ENCODE measurements at places on chromosomes 5 and 9.

DNA sequence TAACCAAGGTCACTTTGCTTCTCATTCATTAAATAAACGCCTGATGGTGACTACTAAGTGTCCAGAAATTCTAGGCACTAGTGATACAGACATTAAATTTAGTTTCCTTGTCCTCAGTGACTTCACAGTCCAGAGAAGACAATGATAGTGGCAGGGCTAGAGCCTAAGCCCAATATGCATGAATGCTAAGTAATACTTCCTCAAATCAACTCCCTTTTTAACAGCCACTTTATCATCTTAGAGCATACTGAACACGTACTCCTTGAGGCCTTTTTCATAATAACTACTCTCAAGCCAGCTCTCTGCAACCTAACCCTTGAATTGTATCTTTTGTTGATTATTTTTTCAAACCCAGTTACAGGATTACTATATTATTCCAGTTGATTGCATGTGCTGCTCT is 74.1 kb downstream of the STX17 start:
- no peak overlapping the region for H3K27ac ChIP-seq
- H3K36me3 ChIP-seq, result peaks cover 9% of the 10 kb centered on the region
- H3K4me1 ChIP-seq, result peaks cover 5% of the 10 kb centered on the region
- DNase-seq, result no peak

DNA sequence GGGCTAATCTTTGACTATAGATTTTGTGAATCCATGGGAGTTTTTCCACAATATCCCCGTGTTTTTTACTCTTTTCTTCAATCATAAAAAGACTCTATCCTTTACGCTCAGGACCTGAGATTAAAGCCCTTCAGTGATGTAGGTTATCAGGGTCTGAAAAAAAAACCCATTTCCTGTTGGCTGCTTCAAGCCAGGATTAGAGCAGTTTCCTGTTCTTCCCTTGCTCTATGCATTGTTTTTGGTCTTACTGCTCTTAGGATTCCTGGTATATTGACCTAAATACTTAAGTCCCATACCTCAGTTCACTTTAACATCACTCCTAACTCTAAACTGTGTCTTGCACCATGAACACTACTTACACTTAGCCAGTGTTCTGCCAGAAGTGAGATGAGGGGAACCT is 319.3 kb upstream of the CHD1 start:
- peaks cover 10% of the 10 kb centered on the region for H3K4me1 ChIP-seq
- no peaks in the 10 kb centered on the region for H3K27me3 ChIP-seq
- no peak for DNase-seq
- H3K4me3 ChIP-seq, result no peak overlapping the region
- H3K27ac ChIP-seq, result peak overlapping the region; percentile 73

DNA sequence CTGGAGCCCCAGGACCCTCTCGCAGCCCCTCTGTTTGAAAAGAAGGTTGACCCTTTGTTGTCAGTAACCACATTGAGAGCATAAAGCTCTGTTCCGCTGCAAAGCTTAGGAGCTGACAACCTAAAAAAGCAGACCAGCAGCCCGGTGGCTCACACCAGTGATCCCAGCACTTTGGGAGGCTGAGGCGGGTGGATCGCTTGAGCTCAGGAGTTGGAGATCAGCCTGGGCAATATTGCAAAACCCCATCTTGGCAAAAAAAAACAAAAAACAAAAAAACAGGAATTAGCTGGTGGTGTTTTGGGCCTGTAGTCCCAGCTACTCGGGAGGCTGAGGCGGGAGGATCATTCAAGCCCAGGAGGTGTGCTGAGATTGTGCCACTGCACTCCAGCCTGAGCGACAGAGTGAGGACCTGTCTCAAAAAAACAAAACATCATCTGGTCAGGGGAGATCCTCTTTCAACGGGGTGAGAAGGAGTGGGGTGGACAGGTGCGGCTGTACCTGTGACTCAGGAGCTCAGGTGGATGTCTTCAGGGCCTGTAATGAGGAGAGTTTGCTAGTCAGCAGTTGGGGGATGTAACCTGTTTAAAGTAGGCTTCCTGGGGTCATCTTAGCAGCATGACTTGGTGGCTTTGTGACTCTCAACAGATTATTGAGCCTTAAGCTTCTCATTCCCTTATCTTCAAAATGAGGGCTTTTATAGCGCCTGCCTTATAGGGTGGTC is 694 bp upstream of the REEP2 start:
- H3K4me1 ChIP-seq, result peaks cover 40% of the 10 kb centered on the region
- DNase-seq, result no peak
- H3K36me3 ChIP-seq, result peaks cover 33% of the 10 kb centered on the region
- H3K4me3 ChIP-seq, result peak overlapping the region; percentile 87

GRCh38 chr9:18393340-18394130 is 80.4 kb upstream of the ADAMTSL1 start:
- no peaks in the 10 kb centered on the region for H3K27me3 ChIP-seq
- H3K36me3 ChIP-seq, result no peaks in the 10 kb centered on the region
- no peak for DNase-seq
- H3K4me1 ChIP-seq, result no peaks in the 10 kb centered on the region
- no peak overlapping the region for H3K4me3 ChIP-seq

DNA sequence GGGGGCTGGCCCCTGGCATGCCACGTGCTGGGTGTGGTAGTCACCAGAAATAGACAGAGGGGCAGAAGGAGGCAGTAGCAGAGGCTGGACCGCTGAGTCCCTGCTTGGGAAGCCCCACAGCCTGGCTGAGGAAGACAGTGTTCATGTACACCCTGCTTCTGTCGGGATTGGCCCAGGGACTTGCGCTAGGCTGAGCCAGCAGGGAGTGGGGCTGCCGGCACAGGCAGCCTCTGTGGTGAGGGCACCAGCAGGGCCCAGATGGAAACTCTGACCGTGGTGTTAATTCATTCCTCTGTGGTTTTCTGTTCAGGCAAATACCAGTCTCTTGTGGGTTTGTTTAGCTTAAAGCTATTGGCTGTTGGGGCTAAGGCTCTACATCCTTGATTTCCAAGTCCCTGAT is 108.6 kb upstream of the RAD23B start:
- H3K36me3 ChIP-seq, result no peaks in the 10 kb centered on the region
- H3K4me3 ChIP-seq, result no peak overlapping the region
- H3K27ac ChIP-seq, result no peak overlapping the region
- peaks cover 46% of the 10 kb centered on the region for H3K4me1 ChIP-seq

DNA sequence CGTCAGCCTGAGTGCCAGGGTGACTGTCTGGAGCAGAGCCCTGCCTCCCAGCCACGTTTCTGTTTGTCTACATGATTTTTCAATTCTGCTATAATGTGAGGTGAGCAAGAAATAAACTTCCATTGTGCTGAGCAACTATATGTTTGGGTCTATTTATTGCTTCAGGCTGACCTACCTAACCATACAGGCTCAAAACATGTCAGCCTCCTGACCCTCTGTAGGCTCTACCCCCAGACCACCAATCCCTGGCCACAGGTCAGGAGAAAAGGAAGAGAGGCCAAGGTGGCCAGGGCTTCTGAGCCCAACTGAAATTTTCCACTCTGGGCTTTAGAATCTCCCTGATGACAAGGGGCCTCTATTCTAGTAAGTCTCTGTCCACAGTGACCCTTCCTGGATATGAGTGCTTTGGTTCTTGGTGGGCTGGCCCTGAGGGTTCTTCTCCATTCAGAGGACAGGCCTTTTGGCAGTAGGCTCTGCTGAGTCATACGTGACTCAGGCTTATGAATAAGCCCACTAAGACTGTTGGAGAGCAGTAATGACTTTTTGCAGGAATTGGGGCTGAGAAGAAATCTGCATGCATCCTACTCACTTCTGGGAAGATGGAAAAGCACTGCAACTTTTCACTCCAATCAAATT is 117.2 kb upstream of the TBCA start:
- peak overlapping the region; percentile 49 for H3K27ac ChIP-seq
- no peak overlapping the region for H3K4me3 ChIP-seq
- H3K36me3 ChIP-seq, result no peaks in the 10 kb centered on the region
- H3K27me3 ChIP-seq, result peaks cover 16% of the 10 kb centered on the region
- DNase-seq, result no peak

DNA sequence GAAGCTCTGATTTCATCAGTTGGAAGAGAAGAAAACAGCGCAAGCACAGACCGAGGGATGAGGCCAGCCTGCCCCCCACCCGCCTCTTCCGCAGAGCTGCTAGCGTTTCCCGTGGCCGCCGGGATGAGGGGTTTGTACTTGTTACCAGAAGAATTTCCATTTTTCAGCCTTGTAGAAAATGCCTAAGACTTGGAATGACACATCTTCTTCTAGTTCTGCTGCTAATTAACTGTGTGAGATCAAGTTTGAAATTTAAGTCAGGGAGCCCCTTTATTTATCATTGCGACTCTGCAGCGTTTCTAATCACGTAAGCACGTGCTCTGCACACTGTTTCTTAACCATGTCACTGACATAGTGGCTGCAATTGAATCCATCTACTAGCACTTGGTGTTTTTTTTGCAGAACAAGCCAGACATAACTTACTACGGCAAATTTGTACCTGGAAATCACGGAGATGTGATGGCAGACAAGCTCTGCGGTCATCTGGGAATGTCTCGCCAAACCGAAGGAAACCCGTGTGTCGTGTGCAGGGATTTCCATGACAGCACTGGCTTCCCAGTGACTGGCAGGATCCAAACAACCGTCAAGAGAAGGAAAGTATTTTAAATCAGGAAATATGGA is 41.8 kb upstream of the ROR2 start:
- H3K4me1 ChIP-seq, result peaks cover 41% of the 10 kb centered on the region
- H3K27me3 ChIP-seq, result peaks cover 4% of the 10 kb centered on the region
- DNase-seq, result no peak
- H3K36me3 ChIP-seq, result no peaks in the 10 kb centered on the region
- H3K4me3 ChIP-seq, result no peak overlapping the region

- H3K27me3 ChIP-seq, result peaks cover 19% of the 10 kb centered on the region
- no peaks in the 10 kb centered on the region for H3K4me1 ChIP-seq
- H3K36me3 ChIP-seq, result no peaks in the 10 kb centered on the region
- DNase-seq, result no peak
- no peak overlapping the region for H3K4me3 ChIP-seq
Measured at GRCh38 chr5:138257583-138257982, 16.8 kb downstream of the GFRA3 start.

DNA sequence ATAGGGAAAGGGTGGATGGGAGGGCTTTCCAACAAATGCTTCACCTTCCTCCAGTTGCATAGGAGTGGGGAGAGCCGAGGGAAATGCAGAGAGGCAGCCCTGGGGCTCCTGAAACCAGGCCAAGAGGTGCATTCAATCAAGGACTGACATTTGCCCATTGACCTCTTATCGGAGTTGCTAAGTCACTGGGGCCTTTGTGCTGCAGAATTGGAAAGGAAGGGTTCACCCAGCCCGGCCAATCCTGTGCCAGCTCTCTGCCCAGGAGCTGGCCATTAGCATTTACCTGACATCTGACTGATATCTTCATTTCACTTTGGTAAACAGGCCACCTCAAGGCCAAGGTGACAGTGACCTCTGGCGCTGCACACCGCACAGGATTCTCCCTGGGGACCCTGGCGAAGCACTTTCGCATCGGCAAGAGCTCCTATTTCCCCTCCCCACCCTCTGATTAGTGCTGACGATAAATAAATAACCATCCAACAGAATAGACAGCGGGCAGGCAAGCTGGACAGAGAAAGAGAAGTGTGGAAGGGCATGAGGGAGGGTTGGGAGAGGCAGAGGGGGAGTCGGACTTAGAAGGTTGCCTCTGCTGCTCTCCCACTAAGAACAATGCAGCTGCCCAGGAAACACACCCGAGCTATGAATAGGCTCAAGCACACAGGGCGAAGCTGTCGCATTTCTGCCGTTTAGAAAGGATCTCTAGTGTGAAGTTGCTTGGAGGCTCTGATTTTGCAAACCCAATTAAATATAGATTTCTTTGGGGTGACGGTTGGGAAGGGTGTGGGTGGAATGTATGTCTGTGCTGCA is 57.0 kb upstream of the BOD1 start:
- peak overlapping the region; percentile 89 for H3K27ac ChIP-seq
- peaks cover 49% of the 10 kb centered on the region for H3K4me1 ChIP-seq
- peak overlapping the region; percentile 26 for H3K4me3 ChIP-seq
- H3K36me3 ChIP-seq, result peaks cover 8% of the 10 kb centered on the region

GRCh38 chr5:72145348-72145747 is 38.1 kb downstream of the MAP1B start:
- no peak overlapping the region for H3K4me3 ChIP-seq
- H3K4me1 ChIP-seq, result peaks cover 68% of the 10 kb centered on the region
- H3K27me3 ChIP-seq, result no peaks in the 10 kb centered on the region
- no peak overlapping the region for H3K27ac ChIP-seq
- DNase-seq, result no peak

GRCh38 chr9:33175649-33176325 is 8.7 kb upstream of the B4GALT1 start:
- peaks cover 7% of the 10 kb centered on the region for H3K4me1 ChIP-seq
- DNase-seq, result no peak
- no peak overlapping the region for H3K4me3 ChIP-seq

- no peak overlapping the region for H3K4me3 ChIP-seq
- peaks cover 13% of the 10 kb centered on the region for H3K4me1 ChIP-seq
- no peak overlapping the region for H3K27ac ChIP-seq
Measured at GRCh38 chr9:124221676-124222075, 36.1 kb upstream of the NEK6 start.

DNA sequence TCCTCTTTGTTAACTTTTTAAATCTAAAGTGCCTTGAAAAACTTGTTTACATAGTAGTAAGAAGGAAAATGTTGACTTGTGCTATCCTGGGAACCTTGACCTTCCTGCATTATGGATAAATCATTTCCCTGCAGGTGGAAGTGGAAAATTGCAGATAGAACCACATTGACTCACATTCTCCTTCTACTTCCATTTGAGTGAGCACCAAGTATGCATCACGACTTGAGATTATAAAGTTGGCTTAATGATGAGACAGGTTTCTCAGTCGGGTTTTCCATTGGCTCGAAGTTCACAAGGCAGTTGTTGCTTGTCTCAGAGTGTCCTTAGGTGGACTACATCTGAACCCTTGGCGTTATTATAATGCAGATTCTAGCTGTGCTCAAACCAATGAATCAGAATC is 39.9 kb downstream of the DOCK8 start:
- H3K4me3 ChIP-seq, result no peak overlapping the region
- peaks cover 19% of the 10 kb centered on the region for H3K27me3 ChIP-seq
- no peaks in the 10 kb centered on the region for H3K36me3 ChIP-seq
- DNase-seq, result no peak
- H3K4me1 ChIP-seq, result peaks cover 4% of the 10 kb centered on the region

GRCh38 chr9:113454914-113455761 is 8.4 kb upstream of the RGS3 start:
- DNase-seq, result no peak
- H3K4me3 ChIP-seq, result no peak overlapping the region
- peak overlapping the region; percentile 41 for H3K27ac ChIP-seq
- H3K27me3 ChIP-seq, result peaks cover 3% of the 10 kb centered on the region

DNA sequence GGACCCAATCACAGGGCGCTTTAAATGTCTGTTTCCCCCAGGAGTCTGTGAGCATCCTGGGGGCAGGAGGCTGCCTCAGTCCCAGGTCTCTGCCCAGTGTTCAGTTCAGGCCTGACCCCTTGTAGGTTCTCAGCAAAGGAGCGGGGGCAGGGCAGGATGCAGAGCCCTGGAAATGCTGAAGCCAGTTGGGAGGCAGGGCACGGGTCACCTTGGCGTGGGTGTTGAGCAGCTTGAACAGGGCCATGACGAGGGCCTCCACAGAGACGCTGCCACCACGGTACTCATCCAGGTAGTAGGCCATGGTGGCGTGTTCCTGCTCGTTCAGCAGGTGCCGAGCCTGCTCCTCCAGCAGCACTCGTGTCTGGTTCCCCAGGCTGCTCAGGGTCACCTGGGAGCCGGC is 36.3 kb upstream of the AKNA start:
- peaks cover 2% of the 10 kb centered on the region for H3K27me3 ChIP-seq
- H3K4me3 ChIP-seq, result no peak overlapping the region
- DNase-seq, result no peak

- H3K4me3 ChIP-seq, result no peak overlapping the region
- DNase-seq, result peak; percentile 71
- peaks cover 4% of the 10 kb centered on the region for H3K27me3 ChIP-seq
- no peaks in the 10 kb centered on the region for H3K36me3 ChIP-seq
- peaks cover 38% of the 10 kb centered on the region for H3K4me1 ChIP-seq
- no peak overlapping the region for H3K27ac ChIP-seq
Measured at GRCh38 chr5:113378959-113379541, 55.7 kb downstream of the TSSK1B start.

Data from nephron progenitor cell (in vitro differentiated cells).